ENCODE measurements at places on chromosomes 5 and 9.
A peak's percentile ranks its signal among the peaks of the same experiment; 100 is the strongest.

DNA sequence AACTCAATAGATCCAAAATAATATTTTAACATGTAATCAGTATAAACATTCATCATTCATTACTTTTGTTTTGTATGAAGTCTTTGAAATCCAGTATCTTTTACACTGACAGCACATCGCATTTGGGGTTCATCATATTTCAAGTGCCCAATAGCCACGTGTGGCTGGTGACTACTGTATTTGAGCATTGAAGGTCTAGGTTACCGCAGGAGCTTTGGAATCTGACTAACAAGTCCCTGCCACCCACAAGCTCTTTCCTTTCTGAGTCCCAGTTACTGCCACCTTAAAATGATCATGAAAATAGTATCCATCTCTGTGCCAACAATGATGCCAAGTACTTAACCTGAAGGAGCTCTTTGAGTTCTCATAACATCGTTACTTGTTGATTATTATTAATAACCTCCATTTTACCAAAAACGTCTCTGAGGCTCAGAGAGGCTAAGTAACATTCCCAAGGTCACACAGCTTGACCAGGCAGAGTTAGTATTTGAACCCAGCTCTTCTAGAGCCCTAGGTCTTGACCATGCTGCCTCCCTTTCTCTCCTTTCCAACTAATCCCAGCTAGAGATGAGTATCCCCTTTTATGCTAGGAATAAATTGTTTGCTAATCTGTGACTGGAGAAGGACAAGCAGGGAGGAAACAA lies 24.2 kb downstream of the ARHGEF37 start:
- DNase-seq = no peak

DNA sequence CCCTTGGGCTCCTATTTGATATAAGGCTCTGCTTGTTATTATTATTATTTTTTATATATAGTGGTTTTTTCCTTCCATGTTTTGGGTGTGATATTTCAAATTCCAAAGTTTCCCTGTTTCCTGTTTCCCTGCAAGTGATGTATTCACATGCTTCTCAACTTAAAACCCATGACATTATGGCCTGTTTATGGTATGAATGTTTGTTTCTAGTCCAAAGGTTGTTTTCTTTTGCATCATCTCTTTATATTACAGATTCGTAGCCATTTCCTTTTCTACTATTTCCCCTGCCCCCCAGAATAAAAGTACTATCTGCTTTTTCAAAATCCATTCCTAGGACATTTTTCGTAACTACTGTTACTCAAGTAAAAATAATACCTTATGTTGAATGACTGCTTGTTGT lies 7.5 kb downstream of the SEMA6A start:
- DNase-seq = no peak

DNA sequence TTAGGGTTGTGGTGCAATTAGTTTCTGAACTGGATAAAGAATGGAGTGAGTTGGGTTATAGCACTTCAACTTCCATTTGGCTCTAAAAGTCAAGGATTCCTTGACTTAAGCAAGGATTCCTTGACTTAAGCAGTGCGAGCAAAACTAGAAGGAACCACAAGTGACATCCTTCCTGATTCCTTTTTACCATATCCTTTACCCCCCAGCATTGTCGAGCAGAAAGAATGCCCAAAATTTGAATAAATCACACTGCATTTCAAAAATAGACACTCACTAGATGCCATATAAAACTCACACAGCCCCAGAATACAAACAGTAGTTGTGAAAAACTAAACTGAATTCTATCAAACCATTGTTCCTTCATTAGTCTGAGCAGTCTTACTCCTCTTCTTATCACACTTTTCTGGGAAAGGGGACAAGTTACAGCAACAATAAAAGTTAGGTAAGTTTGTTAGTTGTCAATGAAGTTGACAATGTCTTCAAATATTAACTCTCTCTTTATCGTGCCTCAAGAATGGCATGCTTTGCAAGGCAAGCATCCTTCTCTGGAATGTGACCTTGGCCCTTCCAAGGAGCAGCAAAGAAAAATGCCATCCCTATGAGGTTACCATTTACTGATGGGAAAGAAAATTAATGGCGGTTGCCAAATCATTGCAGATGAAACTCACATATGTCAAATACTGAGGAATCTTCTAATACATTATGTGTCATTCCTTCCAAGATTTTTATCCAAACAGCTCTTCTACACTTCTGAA lies 273.3 kb upstream of the ANKRD55 start:
- DNase-seq = no peak

- DNase-seq = peak; percentile 25
Observed at GRCh38 chr5:74336297-74336696, 304.2 kb downstream of the ENC1 start.

DNA sequence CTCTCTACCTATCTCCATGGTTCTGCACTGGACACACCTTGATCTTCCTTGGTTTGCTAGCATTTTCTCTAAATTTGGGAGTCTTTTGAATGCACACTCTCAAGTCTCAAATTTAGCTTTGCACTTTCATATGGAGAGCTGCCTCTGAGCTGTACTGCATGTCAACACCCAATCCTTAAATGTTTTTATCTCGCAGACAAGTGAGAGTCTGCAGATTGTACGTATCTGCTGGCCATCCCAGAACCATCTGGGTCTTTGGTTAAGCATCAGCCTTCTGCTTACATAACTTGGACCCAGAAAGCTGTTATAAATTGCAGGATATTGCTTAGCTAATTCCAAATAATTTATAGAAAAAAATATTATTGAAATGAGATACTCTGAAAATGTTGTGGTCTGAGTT lies 111.4 kb upstream of the GRAMD2B start:
- no peak for DNase-seq

DNA sequence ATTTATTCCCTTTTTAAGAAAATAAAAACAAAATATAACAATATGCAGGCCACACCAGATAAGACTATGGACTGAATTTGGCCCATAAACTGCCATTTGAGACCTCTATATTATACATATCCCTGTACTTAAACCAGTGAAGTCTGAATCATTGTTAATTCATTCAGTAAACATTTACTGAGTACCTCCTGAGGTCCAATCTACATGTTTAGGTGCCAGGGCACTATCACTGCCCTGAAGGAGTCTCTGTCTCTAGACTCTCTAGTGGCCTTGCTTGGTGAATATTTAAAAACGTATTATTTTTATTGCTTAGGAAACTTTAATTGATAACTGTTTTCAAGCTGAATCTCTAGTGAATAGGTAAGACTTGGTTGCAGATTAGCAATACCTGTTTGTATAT lies 74.7 kb upstream of the ELL2 start:
- DNase-seq = no peak

DNA sequence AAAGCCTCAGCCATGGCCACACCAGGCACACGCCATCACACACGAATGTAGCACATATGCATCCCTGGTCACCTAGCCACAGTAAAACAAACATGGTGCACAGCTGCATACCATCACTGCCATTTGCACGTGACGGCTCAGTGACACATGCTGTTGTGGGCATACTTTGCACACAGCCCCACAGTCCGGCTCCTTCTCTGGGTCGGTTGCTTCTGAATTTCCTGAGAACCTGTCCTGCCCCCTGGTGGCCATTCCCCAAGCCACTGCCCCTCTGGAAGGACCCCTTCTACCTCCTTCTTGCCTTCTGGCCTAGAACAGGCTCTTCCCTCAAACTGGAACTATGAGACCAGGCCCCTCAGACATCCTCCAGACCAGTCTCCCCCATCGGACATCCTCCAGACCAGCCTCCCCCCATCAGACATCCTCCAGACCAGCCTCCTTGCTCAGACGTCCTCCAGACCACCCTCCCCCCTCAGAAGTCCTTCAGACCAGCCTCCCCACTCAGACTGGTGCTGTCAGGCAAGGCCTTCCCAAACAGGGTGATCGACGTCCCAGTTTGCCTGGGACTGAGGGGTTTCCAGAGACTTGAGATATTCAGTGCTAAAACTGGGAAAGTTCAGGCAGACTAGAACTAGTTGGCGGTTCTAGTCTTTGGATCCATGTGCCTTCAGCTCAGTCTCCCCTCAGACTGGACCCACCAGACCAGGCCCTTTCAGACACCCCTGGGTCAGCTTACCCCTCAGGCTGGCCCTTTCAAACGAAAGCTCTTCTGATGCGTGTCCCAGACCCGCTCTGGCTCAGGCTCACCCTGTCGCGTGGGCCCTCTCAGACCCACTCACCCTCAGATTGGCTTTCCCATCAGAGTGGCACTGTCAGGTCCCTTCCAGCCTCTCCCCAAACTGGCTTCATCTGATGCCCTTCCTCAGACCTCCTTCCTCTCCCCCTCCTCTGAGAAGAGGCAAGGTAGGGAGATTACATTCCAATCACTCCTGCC lies 24.3 kb upstream of the ENHO start:
- peak; percentile 82 for DNase-seq

GRCh38 chr5:96879665-96880064 lies 3.4 kb downstream of the ERAP2 start:
- DNase-seq = no peak

- DNase-seq = no peak
Observed at GRCh38 chr5:104189031-104189430, 626.4 kb upstream of the NUDT12 start.

- DNase-seq = no peak
Observed at GRCh38 chr9:133151601-133152525, 11.9 kb downstream of the GBGT1 start.

All from nephron progenitor cell (in vitro differentiated cells).